ENCODE measurements at places on chromosomes 16 and 17. TPM values are rescaled to one million over a fixed set of nuclear protein-coding genes. Genes with fewer than 3 reads are reported as not detected.

The MXRA7 gene
- 87.4 TPM for polyA plus RNA-seq

The ZNF598 gene
- polyA plus RNA-seq = 15.8 TPM

The OSGIN1 gene
- 0.30 TPM for polyA plus RNA-seq

The PRR15L gene
- 17.7 TPM for polyA plus RNA-seq

The TBC1D3I gene
- polyA plus RNA-seq = 0.57 TPM

The TPSD1 gene
- not detected for polyA plus RNA-seq

Data from left kidney (tissue), 8 donors.